Hematopoietic multipotent progenitor cell (in vitro differentiated cells): ENCODE measurements at places on chromosomes 13 and 19. TPM values are rescaled to one million over a fixed set of nuclear protein-coding genes. Genes with fewer than 3 reads are reported as not detected.

- no peak for DNase-seq
These were observed 3.0 kb downstream of the GAS6 start for GRCh38 chr13:113860665-113861432.

KLK2 gene
- total RNA-seq, result not detected

DNA sequence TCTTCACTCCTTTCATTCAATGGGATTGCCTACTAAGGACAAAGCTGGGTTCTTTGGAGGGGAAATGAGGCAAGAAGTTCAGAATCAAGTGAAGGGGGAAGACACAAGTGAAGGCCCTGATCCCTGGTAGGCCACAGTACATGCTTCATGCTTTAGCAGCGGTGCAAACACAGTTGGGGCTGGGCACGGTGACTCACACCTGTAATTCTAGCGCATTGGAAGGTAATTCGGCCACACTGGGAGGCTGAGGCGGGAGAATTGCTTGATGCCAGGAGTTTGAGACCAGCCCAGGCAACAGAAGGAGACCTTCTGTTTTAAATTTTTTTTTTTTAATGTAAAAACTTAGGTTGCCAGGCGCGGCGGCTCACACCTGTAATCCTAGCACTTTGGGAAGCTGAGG, 23.4 kb upstream of the GATAD2A start:
- no peak for DNase-seq

DNA sequence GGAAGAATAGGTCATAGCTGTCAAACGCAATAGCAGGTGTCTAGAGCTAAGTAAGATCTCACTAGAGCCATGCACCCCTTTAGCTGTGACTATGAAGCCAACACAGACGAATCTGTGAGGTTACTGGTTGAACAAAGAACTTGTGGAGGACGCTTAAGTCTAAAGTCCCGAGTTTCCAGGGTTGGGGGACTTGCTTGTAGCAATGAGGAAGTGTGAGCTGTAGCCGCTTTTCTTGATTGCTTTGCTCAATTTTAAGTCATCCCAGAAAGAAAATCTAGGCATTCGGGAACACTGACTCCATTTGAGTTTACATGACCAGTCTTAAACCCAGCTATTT, 1.6 kb downstream of the GPC5 start:
- DNase-seq, result peak; percentile 56

- no peak for DNase-seq
These were observed 14.1 kb downstream of the SH3GL1 start for GRCh38 chr19:4386041-4386782.

PDS5B gene
- 15.1 TPM for total RNA-seq

EXOC3L2 gene
- total RNA-seq, result 0.54 TPM

CLDND2 gene
- total RNA-seq, result not detected

- DNase-seq, result no peak
These were observed 11.7 kb downstream of the ZNF226 start for GRCh38 chr19:44176590-44176989.

ALOX5AP gene
- 6.5 TPM for total RNA-seq

DNA sequence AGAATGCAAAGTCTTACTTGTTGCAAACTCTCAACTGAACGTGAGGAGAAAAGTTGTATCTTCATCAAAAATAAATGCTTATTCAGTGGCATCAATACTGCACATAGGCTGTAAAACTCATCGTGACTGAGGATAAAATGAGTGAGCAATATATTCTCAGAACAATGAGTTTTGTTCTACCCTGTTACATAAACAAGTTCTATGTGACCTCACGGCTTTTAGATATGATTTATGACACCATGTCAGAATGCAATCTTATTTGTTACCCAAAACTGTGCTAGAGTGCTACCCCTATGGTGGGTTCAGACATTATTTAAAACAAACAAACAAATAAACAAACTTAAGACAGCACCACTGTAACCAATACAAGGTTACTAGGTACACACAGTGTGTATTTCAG, 55.4 kb downstream of the FOXO1 start:
- no peak for DNase-seq

LRRC8E gene
- 0.27 TPM for total RNA-seq

- DNase-seq, result peak; percentile 93
These were observed 15.0 kb upstream of the PGLS start for GRCh38 chr19:17496337-17496997.

DNA sequence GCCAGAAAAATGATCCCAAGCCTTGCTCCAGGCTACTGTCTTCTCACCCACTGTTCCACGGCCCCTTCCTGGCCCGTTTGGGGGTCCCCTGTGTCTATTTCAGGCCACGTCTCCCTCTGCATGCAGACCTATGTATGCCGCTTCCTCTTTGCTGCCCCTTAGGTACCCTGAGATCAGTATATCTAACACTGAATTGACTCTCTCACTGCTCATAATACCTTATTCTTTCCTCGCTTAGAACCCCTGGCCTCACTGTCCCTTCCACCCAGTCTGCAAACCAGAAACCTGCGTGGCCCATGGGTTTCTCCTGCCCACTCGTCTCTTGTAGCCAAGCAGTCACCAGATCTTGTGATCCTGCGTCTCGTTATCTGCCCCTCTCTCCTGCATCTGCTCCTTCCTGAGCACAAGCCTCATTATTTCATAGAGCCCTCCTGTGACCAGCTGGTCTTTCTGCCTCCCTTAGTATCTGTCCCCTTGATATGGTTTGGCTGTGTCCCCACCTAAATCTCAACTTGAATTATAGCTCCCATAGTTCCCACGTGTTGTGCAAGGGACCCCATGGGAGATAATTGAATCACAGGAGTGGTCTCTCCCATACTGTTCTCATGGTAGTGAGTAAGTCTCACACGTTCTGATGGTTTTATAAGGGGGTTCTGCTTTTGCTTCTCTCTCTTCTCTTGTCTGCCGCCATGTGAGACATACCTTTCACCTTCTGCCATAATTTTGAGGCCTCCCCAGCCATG, 109.0 kb upstream of the RNF113B start:
- no peak for DNase-seq
